Anterior cingulate cortex (tissue), 58 donors: ENCODE measurements at places on chromosomes 16 and 17.

DNA sequence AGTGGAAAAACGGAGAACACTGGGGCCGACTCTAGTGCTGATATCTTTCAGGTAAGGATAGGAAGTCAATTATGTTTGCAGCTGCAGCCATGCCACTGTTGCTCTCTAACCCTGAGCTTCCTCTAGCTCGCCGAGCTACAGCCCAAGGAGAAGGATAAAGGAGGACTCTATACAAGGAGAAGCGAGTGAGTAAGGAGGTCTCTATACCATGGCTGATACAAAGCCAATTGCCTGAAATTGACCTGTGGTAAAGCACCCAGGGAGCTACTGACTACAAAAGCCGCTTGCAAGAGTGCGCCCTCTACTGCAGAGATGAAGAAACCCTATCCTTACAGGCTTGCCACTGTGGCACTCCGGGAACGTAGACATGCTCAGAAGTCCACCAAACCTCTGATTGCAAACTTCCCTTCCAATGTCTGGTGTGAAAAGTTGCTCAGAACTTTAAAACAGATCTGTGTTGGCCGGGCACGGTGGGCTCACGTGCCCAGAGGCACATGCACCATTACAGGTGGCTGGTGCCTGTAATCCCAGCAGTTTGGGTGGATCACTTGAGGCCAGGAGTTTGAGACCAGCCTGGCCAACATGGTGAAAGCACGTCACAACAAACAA lies 10.8 kb upstream of the SLC46A1 start:
- no peak for DNase-seq

DNA sequence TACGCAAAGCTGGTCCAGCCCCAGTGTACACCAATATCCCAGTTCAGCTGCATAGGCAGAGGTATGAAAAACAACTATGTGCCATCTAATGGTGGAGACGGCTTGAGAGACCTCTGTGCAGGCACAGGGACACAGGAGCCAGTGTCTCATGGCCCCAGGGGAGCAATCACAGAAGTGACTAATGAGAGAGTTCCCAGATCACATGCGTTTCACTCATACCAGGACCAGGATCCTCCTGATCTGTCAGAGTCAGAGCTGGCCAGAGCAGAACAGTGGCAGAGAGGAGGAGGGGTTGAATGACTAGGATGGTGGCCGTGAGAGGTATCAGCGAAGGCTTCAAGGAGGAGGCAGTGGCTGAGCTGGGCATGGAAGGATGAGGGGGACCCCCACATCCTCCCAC lies 41.1 kb downstream of the TMEM132E start:
- no peak for DNase-seq

GRCh38 chr17:49994085-49995054 lies 654 bp downstream of the DLX3 start:
- no peak for DNase-seq

GRCh38 chr17:76466775-76467130 lies 650 bp upstream of the AANAT start:
- DNase-seq = no peak

- no peak for DNase-seq
These were observed 162.2 kb upstream of the TNRC6C start for GRCh38 chr17:77796176-77796860.
